ENCODE measurements at places on chromosomes 16 and 17. TPM values are rescaled to one million over a fixed set of nuclear protein-coding genes. Genes with fewer than 3 reads are reported as not detected.
A peak's percentile ranks its signal among the peaks of the same experiment; 100 is the strongest.

GRCh38 chr16:54125751-54126655, 160.6 kb downstream of the IRX3 start:
- DNase-seq, result no peak

DNA sequence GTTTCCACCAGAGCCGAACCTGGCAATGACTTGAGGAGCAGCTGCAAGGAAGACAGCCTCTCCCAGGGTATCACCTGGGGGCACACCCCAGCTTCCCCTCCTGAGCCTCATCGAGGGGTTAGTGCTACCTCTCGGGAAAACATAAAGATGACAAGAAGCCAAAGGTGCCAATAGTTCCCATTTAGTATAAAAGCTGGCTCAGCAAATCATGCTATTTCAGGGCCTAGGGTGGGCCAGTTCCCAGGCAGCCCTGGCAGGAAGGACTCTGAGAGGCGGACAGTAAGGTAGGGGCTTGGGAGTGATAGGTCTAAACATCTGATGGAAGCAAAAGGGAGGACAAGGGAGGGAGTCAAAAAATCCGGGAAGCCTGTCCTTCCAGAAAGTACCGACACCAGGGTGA, 46.2 kb downstream of the SOST start:
- DNase-seq, result no peak

GRCh38 chr16:4109250-4109736, 6.9 kb downstream of the ADCY9 start:
- no peak for DNase-seq

GRCh38 chr17:36001862-36002603, 680 bp upstream of the CCL15 start:
- DNase-seq, result peak; percentile 19

DNA sequence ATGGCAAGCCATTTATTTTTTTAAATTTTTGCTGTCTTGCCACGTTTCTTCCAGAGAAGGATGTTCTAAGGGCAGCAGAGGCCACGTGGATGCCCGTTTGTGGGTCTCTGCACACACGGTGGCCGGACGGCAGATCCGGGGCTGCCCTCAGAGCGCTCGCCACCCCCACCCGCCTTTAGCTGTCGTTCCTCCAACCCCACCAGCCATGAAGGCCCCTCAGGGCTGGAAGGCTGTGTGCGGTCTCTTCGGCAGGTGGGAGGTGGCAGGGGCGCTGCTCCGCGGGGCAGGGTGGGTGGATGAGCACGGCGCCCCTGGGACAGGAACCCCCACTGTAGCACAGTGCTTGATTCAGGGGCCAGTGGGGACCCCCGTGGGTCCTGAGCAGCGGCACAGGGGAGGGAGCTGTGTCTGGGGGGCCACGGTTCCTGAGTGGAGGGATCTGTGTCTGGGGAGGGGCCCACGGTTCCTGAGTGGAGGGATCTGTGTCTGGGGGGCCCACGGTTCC, 49.7 kb downstream of the ZFPM1 start:
- no peak for DNase-seq

Gene RANBP10
- total RNA-seq, result 4.0 TPM

DNA sequence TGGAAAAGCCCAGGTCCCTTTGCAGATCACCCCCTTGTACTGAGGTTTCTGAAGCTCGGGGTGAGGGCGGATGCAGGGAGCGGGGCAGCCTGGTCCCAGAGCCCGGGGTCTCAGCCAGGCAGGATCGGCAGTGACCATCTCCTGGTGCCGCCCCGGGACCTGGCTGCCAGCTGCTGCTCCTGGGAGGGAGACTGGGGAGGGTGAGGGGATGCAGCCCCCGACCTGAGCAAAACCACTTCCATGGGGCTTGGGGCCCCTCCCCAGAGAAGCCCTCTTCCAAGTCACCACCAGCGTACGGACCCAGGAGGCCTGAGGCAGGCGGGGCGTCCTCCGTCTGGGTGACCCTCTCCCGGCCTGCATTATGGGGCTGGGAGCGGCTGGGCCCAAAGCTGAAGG, 14.8 kb downstream of the CD7 start:
- DNase-seq, result no peak

Gene MYL4
- total RNA-seq, result not detected

DNA sequence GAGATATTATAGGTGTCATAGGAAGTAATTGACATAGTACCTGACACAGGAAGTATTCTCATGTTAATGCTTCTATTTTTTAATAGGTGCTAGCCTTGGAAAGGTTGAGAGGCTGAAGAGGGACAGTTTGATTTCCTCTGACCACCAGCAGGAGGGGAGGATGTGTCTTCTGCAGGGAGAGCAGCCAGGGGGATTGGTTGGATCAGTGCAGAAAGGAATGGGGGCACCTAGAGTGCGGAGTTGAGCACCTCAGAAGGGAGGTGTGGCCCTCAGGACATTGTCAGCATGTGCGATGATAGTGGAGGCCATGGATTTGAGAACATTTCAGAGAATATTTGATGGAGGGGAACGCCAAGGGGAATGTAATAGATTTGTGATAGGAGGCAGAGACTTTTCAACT, 23.4 kb downstream of the HAPSTR1 start:
- DNase-seq, result no peak

Gene KRT12
- not detected for total RNA-seq

DNA sequence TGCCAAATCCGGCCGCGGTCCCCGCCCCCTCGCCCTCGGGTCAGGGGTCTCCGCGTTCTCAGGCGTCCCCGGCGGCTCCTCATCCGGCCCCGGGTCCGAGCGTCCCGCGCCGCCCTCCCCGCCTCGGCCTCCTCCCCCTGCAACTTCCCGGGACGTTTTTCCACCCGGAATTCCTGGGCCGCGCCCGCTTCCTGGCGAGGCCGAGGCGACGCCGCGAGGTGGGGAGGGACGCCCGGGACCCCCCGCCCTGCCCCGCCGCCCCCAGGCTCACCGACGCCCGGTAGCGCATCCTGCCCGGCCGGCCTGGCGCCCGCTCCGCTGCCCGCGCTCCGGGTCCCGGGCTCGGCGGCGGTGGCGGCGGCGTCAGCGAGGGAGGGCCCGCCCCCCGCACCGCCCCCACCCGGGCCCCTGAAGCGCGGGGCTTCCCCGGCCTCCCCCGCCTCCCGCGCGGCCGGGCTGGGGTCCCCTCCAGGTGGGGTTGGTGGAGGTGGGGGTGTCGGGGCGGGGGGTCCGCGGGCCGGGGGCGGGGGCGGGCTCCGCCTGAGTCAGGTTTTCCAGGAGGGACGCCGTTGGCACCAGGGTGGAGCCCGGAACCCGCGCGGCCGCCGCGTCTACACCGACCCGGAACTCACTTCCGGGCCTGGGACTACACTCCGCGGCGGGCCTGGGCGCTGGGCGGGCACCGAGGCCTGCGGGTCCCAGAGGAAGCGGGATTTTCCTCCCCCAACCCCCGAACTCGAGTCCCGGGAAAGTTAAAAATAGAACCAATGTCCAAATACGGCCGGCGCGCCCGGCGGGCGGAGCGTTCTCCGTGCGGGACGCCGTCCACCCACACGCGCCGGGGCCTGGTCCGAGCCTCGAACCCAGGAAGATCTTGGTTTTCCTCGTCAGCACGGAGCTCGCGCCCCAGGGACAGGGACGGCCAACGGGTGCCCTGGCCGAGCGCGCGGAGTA, 6.8 kb downstream of the MYO1C start:
- no peak for DNase-seq

Gene P2RX1
- total RNA-seq, result not detected

Gene MPP3
- 10.8 TPM for total RNA-seq

Gene SLC13A2
- total RNA-seq, result not detected

Gene GP2
- not detected for total RNA-seq

GRCh38 chr17:43645765-43646481, 15.8 kb downstream of the MEOX1 start:
- no peak for DNase-seq

Gene TNFSF13
- 5.2 TPM for total RNA-seq

Gene ACBD4
- 4.5 TPM for total RNA-seq

Gene EXOC3L1
- not detected for total RNA-seq

DNA sequence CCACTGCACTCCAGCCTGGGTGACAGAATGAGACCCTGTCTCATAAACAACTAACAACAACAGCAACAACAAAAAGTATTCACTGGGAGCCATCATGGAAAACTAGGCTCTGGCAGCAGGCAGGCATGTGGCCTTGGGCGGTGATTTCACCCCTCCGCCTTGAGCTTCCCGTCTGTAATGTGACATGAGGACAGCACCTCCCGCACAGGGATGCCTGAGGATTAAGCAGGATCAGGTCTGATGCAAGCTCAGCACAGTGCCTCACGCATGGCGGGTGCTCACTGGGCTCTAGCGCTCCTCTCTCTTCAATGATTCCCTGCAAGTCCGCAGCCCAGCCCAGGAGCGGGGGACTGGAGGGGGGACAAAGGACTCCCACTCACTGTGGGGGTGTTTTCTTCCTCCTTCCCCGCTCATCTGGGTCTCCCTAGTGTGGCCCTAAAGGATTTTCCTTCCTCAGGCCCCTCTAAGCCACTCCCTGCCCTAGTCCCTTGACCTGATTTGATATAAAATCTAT, 2.8 kb downstream of the PLCD3 start:
- no peak for DNase-seq

DNA sequence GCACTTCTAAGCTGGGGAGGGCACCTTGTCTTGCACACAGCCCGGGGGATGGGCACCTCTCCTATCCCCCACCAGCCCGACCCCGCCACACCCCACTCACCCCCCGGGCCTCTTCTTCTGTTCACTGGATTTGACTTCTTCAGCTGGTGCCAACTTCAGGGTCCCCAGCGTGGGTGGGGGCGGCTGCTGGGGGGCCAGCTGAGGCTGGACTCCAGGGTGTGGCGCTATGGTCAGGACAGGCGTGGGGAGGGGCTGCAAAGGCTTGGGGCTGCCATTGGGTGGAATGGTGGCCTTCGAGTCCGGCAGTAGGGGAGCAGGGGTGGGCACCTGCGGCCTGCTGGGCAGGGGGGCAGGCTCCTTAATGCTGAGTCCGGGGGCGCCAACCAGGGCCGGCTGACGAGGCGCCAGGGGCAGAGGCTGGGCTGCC, 6.1 kb downstream of the MNT start:
- no peak for DNase-seq

DNA sequence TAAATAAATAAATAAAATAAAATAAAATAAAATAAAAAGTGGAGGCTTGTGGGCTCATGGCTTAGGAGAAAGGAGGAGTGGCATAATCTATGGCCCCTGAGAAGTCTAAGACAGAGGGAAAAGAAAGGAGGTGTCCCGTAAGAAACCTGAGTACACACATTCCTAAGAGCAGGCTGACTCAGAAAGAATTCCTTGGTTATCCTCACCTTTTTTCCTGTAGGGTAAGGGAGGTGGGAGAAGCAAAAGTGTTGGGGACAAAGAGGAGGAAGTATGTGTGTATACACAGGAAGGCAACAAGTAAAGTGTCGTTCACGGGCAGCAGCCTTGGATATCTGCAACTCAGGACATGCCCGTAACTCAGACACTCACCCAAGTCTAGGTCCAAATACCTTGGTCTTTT, 29.3 kb downstream of the MARF1 start:
- no peak for DNase-seq

Measured in epithelial cell of proximal tubule (primary cell).